Substantia nigra (tissue), 51 donors: ENCODE measurements at places on chromosomes 12 and 14.

- no peak for DNase-seq
Observed at GRCh38 chr14:99884834-99885648, 91.8 kb downstream of the EML1 start.

DNA sequence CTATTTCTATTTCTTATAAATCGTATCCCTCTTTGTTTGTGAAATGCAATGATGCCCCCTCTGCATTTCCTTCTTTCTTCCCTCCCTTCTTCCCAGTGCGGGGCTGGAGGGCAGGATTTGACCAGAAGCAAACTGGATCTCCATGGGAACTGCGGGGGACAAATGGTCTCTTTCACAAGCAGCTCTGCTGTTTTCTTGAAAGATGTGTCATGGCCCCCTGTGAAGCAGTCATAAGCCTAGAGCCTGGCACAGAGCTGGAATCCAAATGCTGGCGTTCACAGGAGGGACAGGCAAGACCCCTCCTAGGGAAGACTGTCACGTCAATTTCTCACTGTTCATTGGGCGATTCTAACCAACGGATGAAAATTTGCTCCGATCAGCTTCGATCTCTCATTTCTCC is 203.5 kb upstream of the NOS1 start:
- DNase-seq, result no peak

DNA sequence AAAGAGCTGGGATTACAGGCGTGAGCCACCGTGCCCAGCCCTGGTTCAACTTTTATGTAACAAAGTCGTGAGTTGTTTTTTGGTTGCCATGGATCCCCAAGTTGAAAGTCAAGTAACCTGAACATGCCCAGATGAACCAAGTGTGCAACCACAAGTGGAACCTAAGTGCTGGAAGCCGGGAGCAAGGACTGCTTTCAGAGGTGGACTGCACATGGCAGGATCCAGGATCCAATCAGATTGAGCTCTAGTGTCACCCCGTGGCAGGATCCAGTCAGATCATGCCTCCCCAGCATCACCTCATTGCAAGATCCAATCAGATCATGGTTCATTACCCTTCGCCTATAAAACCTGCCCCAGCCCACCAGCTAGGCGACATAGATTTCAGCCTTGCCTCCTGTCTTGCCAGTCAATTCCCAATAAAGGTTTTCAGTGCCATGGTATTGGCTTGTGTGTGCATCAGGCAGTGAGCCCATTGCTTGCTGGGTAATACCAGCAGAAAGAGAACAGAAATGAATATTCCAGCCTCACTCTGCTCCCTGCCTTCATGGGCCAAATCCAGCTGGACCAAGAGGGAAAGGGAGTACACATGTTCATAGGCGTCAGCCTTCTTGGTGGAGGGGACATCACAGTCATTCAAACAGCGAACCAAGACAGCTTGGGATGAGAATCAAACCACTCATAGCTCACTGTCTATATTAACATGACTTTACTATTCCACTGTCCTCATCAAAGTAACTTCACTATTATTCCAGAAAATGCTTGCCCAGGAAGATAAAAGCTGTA is 43.6 kb upstream of the VASH1 start:
- no peak for DNase-seq

DNA sequence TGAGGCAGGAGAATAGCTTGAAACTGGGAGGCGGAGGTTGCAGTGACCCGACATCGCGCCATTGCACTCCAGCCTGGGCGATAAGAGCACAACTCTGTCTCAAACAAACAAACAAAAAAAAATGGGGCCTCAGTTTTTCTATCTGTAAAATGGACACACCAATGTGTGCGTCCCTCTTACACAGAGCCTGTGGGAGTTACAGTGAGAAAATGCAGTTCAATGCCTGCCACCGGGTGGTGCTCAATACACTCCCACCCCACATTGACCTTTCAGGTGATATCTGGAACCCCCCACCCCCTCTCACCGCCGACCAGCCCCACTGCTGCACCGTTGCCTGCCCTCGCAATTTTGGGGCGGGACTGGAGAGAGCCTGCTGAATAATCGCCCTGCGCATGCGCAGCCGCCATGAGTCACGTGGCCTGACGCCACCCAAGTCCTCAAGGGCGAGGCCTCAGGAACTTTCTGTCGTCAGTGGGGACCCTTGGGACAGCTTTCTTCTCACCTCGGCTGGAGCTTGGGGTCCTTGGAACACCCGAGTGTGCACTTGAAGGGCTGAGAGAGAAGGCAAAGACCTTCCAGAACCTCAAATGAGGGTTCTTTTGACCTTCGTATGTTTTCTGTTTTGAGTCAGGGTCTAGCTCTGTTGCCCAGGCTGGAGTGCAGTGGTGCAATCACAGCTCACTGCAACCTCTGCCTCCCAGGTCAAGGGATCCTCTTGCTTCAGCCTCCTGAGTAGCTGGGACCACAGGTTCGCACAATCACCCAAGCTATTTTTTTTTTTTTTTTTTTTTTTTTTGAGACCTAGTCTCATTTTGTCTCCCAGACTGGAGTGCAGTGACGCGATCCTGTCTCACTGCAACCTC is 14.6 kb upstream of the CABP1 start:
- DNase-seq, result no peak

GRCh38 chr14:68810173-68811153 is 17.6 kb upstream of the ZFP36L1 start:
- DNase-seq, result no peak
